ENCODE measurements at places on chromosomes 3 and 15.

- H3K4me3 ChIP-seq = no peak overlapping the region
- no peaks in the 10 kb centered on the region for H3K27me3 ChIP-seq
- no peak for DNase-seq
- no peak overlapping the region for H3K27ac ChIP-seq
- peaks cover 2% of the 10 kb centered on the region for H3K36me3 ChIP-seq
- H3K4me1 ChIP-seq = no peaks in the 10 kb centered on the region
Measured at GRCh38 chr3:67529337-67529736, 125.1 kb downstream of the SUCLG2 start.

GRCh38 chr15:95432878-95433405 is 897.6 kb upstream of the NR2F2 start:
- H3K27ac ChIP-seq = no peak overlapping the region
- no peaks in the 10 kb centered on the region for H3K4me1 ChIP-seq
- H3K27me3 ChIP-seq = no peaks in the 10 kb centered on the region
- DNase-seq = no peak
- no peak overlapping the region for H3K4me3 ChIP-seq

GRCh38 chr15:82532991-82533481 is 7.2 kb downstream of the RPS17 start:
- H3K4me1 ChIP-seq = peaks cover 17% of the 10 kb centered on the region
- H3K4me3 ChIP-seq = no peak overlapping the region
- H3K36me3 ChIP-seq = peaks cover 8% of the 10 kb centered on the region
- no peak for DNase-seq

- H3K4me1 ChIP-seq = peaks cover 3% of the 10 kb centered on the region
- H3K4me3 ChIP-seq = no peak overlapping the region
- no peaks in the 10 kb centered on the region for H3K27me3 ChIP-seq
- H3K27ac ChIP-seq = no peak overlapping the region
Measured at GRCh38 chr3:187227658-187228258, 30.5 kb downstream of the RTP1 start.

GRCh38 chr15:51864408-51865056 is 35.1 kb downstream of the TMOD3 start:
- H3K27me3 ChIP-seq = no peaks in the 10 kb centered on the region
- no peak overlapping the region for H3K27ac ChIP-seq
- peaks cover 8% of the 10 kb centered on the region for H3K36me3 ChIP-seq
- no peak for DNase-seq

DNA sequence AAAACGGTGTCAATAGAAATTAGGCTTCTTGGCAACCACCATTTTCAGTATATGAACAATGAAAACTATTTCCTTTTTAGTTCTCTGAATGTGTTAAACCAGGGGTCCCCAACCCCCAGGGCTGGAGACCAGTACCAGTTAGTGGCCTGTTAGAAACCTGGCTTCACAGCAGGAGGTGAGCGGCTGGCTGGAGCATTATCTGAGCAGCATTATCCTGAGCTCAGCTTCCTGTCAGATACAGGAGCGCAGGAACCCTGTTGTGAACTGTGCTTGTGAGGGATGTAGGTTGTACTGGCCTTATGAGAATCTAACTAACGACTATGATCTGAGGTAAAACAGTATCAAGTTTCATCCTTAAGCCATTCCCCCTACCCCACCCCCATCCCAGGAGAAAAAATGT is 328.7 kb downstream of the ZBBX start:
- no peak overlapping the region for H3K27ac ChIP-seq
- H3K4me1 ChIP-seq = no peaks in the 10 kb centered on the region
- H3K36me3 ChIP-seq = no peaks in the 10 kb centered on the region
- H3K4me3 ChIP-seq = no peak overlapping the region
- DNase-seq = no peak
- no peaks in the 10 kb centered on the region for H3K27me3 ChIP-seq

- peak overlapping the region; percentile 9 for H3K4me3 ChIP-seq
- peaks cover 9% of the 10 kb centered on the region for H3K4me1 ChIP-seq
- peaks cover 9% of the 10 kb centered on the region for H3K27me3 ChIP-seq
Measured at GRCh38 chr15:68843425-68844311, 23.0 kb upstream of the ANP32A start.

GRCh38 chr3:46127503-46127902 is 80.6 kb downstream of the CCR1 start:
- H3K36me3 ChIP-seq = no peaks in the 10 kb centered on the region
- H3K27me3 ChIP-seq = no peaks in the 10 kb centered on the region

DNA sequence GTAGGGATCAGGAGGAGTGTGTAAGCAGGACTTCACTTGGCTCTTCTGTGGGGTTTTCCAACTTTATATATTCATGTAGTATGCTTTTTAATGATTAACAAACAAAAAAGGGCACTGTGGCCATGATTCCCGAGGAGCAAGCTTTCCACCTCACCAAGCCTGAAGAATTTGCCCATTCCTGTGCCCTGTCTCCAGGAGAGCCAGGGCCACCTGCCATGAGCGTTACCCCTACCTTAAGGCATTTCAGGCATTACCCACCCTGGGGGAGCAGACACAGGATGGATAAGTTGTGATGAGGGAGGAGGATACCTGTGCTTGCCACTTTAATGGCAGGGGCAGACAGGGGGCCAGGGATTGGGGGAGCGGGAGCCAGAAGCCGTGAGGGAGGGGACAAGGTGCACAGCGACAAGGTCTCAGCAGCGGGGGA is 3.0 kb downstream of the TRPM1 start:
- H3K4me1 ChIP-seq = peaks cover 22% of the 10 kb centered on the region
- no peak overlapping the region for H3K27ac ChIP-seq
- no peak for DNase-seq
- H3K4me3 ChIP-seq = no peak overlapping the region

- H3K4me3 ChIP-seq = no peak overlapping the region
- no peak overlapping the region for H3K27ac ChIP-seq
- DNase-seq = no peak
- peaks cover 11% of the 10 kb centered on the region for H3K4me1 ChIP-seq
- H3K27me3 ChIP-seq = no peaks in the 10 kb centered on the region
Measured at GRCh38 chr15:100061944-100062343, 279.8 kb downstream of the ADAMTS17 start.

DNA sequence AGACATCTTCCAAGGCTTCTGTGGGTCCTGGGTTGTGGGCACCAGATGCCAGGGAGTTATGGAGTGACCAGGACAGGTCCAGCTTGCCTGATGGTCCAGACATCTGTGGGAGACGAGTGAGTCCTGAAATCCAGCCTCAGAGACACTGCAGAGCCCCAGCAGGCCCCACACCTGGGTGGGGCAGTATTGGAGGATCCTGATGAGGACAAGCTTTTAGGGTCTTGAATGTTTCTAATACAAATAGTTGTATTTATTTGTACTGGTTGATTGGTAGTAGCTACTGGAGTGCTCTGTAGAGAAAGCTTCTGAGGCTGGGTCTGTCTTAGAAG is 67.5 kb upstream of the PRR23C start:
- no peak for DNase-seq
- peaks cover 10% of the 10 kb centered on the region for H3K4me1 ChIP-seq
- H3K27me3 ChIP-seq = no peaks in the 10 kb centered on the region
- no peaks in the 10 kb centered on the region for H3K36me3 ChIP-seq
- H3K4me3 ChIP-seq = no peak overlapping the region

DNA sequence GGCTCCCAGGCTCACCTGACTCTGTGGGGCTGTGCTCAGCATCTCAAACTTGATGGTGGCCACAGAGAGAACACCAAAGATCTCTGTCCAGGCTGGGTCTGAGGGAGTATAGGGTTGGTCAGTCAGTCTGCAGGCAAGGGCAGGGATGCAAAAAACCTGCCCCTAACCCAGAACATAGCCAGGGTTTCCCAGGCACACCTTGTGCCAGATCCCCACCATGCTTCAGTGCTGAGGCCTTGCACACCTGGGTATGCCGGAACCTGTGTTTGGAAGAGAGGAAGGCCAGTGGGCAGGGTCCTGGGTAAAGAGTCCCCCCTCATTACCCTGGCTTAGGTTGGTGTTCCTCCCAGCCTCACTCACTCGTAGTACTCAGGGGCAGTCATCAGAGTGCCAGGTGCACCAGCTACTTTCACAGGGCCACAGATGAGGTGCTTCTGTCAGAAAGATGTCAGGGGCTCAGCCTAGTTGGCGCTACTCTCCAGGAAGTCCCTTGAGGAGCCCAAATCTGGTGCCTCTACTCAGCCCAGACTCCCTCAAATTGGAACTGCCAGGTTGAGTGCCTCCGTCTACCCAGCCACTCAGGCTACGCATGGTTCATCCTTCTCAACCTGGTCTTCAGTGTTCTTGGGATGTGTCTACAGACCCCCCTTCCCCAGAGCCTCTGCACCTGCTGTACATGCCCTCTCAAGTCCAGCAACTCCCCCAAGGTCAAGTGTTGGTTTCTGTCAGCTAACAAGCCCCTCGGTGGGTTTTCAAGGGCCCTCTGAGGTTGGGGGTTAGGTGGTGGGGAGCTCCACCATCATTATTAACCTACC is 1.8 kb downstream of the DALRD3 start:
- peaks cover 59% of the 10 kb centered on the region for H3K4me1 ChIP-seq
- H3K27ac ChIP-seq = peak overlapping the region; percentile 87
- DNase-seq = no peak

- DNase-seq = peak; percentile 31
- no peak overlapping the region for H3K4me3 ChIP-seq
Measured at GRCh38 chr3:184786280-184786941, 25.6 kb upstream of the VPS8 start.

DNA sequence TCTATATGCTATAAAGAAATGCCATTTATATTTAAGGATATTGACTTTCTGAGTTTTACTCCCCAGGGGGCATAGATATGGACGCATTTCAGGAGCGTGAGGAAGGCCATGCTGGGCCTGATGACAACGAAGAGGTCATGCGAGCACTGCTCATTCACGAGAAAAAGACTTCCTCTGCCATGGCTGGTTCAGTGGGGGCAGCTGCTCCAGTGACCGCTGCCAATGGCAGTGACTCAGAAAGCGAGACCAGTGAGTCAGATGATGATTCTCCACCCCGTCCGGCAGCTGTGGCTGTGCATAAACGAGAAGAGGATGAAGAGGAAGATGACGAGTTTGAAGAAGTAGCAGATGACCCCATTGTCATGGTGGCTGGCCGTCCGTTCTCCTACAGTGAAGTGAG is 38.4 kb downstream of the GTF2E1 start:
- peaks cover 3% of the 10 kb centered on the region for H3K4me1 ChIP-seq
- DNase-seq = no peak
- no peak overlapping the region for H3K27ac ChIP-seq

GRCh38 chr3:106168962-106169750 is 300.3 kb upstream of the CBLB start:
- no peak overlapping the region for H3K27ac ChIP-seq
- no peaks in the 10 kb centered on the region for H3K27me3 ChIP-seq
- H3K36me3 ChIP-seq = no peaks in the 10 kb centered on the region
- DNase-seq = no peak
- no peaks in the 10 kb centered on the region for H3K4me1 ChIP-seq

GRCh38 chr3:143763564-143764162 is 84.6 kb downstream of the SLC9A9 start:
- DNase-seq = no peak
- no peak overlapping the region for H3K27ac ChIP-seq
- H3K27me3 ChIP-seq = no peaks in the 10 kb centered on the region
- H3K36me3 ChIP-seq = no peaks in the 10 kb centered on the region

DNA sequence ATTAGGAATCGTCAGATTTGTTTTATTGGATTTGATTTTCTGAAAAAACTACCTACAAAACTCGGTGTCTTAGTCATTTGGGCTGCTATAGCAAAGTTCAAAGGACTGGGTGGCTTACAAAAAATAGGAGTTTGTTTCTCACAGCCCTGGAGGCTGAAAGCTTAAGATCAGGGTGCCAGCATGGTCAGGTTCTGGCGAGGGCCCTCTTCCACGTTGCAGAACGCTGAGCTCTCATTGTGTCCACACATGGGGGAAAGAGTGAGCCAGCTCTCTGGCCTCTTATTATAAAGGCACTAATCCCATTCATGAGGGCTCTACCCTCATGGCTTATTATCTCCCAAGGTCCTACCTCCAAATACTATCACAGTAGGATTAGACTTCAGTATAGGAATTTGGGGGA is 40.6 kb upstream of the MRPS22 start:
- no peaks in the 10 kb centered on the region for H3K36me3 ChIP-seq
- H3K27ac ChIP-seq = no peak overlapping the region
- H3K4me1 ChIP-seq = peaks cover 31% of the 10 kb centered on the region
- no peaks in the 10 kb centered on the region for H3K27me3 ChIP-seq
- no peak for DNase-seq

DNA sequence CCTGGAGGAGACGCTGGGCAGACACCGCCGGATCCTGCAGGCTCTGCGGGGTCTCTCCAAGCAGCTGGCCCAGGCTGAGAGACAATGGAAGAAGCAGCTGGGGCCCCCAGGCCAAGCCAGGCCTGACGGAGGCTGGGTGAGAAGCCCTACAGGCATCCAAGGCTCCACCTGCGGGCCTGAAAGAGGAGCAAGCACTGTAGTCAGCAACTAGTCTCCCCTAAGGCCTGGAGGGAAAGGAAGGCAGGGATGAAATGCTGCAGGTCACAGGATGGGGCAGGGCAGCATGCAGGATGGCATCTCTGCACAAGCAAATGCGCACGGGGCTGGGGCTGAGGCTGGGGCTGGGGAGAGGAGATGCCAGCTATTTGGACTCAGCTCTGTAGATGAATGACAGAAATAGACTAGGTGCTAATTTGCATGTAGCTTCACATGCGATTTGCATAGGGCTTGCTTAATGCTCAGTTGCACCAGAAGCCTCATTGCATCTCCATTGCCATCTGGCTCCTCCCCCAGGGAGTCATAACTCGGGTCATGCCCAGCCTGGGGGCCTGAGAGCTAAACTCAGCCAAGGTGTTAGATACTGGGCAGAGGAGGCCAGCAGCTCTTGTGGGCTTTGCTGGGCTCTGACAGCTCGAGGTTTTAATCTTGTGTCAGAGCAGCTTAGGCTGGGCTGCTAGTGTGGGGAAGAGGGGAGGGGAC is 5.2 kb upstream of the CPLX3 start:
- no peaks in the 10 kb centered on the region for H3K36me3 ChIP-seq
- H3K4me3 ChIP-seq = no peak overlapping the region

DNA sequence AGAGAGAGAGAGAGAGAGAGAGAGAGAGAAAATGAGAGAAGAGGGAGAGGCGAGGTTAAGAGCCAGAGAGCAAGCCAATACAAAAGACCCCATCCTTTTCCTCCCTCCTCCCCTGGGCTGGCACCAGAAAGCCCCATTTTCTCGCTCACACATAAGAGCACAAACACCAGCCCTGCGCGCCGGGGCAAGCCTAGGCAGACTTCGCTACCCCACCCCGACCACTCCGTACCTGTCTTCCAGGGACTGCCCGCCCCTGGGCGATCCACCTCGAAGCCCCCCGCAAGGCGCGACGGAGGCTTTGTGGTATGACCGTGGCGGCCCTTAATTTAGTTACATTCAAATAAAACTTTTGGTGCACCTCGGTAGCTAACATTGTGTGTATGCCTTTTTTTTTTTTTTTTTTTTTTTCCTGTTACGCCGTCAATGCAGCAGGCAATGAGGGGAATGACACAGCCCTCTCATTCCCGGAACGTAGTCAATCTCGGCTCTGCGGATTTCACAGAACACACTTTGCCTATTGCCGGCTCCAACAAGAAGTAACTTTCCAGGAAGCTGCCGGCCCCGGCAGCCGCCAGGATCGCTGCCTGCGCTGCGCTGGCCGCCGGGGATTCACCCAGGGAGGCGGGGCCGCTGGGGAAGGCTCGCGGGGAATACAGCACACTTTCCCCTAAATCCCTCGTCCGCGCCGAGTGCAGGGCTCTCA is 7.7 kb downstream of the BCL6 start:
- H3K27me3 ChIP-seq = no peaks in the 10 kb centered on the region
- H3K4me3 ChIP-seq = no peak overlapping the region
- peaks cover 7% of the 10 kb centered on the region for H3K36me3 ChIP-seq
- H3K27ac ChIP-seq = peak overlapping the region; percentile 99
- peaks cover 45% of the 10 kb centered on the region for H3K4me1 ChIP-seq

All from body of pancreas (tissue), 4 donors.